AG08395 (cell line): ENCODE measurements at places on chromosomes 1 and 21.
A peak's percentile ranks its signal among the peaks of the same experiment; 100 is the strongest.

DNA sequence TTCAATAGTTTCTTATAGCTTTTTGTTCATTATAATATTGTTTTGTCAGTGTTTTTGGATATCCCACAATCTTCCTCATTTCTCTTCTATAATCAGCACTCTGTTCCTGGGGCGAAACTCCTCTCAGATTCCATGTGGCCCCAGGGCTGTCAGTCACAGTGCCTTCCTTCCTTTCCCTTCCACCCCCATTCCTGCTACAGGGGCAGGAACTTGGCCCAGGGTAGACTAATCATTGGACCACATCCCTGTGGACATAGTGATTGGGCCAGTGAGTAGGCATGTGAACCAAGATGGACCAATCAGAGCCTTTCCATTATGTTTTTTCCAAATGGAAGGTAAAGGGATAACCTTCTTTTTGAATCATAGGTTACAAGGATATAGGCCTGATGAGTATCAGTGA lies 78.3 kb downstream of the PGM1 start:
- DNase-seq = no peak

- peak; percentile 65 for DNase-seq
Measured at GRCh38 chr1:169003864-169004516, 102.5 kb upstream of the ATP1B1 start.

GRCh38 chr1:41704196-41704595 lies 214.5 kb downstream of the HIVEP3 start:
- no peak for DNase-seq

DNA sequence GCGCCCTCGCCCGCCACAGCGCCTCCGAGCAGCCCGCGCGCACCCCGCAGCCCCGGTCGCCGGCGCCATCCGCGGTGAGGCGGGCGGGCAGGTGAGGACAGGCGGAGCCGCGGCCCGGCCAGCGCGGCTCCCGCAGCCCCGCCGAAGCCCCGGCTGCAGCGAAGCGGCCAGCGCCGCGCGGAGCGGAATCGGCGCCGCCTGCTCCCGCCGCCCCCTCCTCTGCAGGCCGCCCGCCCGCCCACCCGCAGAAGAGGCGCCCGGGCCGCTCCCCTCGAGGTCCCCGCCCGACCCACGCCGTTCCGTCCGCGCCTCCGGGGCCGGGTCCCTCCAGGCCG lies 1.3 kb downstream of the PRDM16 start:
- no peak for DNase-seq

DNA sequence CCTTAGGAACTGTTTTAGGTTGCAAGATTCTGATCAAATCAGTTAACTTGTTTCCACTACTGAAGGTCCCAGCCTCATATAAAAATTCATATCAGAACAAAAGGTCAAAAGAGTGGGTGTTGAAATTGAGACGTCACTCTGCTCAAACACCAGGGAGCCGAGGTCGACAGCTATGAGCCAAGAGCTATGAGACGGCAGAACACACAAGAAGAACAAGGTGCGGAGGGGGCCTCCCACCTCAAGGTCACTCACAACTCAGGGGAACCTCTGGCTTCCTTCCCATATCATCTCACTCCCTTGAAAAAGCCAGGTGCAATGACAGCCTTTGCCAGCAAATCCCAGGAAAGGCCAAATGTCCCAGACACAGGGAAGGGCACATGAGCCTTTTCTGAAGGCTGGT lies 749 bp downstream of the SEC16B start:
- DNase-seq = no peak

DNA sequence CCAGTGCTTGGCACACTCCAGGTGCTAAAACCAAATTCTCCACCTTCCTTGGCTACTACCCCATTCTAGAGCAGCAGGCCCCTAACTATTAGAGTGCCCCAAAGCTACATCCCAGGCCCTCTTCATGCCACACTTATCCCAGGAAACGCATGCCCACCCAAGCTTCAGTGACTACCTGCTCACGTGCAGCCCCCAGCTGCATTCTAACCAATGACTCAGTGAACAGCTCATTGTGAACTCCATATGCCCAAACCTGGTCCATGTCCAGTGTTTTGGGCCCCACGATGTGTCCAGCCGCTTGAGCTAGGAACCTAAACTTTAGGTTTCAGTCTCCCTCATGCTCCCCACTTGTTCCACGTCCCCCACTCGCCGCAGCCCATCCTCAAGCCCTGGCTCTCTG lies 41.5 kb downstream of the NKAIN1 start:
- no peak for DNase-seq

GRCh38 chr1:34478515-34479076 lies 276.3 kb upstream of the GJB5 start:
- DNase-seq = no peak

GRCh38 chr1:51906306-51907078 lies 28.0 kb upstream of the NRDC start:
- DNase-seq = peak; percentile 43

GRCh38 chr1:183567584-183567983 lies 22.7 kb downstream of the NCF2 start:
- peak; percentile 36 for DNase-seq

DNA sequence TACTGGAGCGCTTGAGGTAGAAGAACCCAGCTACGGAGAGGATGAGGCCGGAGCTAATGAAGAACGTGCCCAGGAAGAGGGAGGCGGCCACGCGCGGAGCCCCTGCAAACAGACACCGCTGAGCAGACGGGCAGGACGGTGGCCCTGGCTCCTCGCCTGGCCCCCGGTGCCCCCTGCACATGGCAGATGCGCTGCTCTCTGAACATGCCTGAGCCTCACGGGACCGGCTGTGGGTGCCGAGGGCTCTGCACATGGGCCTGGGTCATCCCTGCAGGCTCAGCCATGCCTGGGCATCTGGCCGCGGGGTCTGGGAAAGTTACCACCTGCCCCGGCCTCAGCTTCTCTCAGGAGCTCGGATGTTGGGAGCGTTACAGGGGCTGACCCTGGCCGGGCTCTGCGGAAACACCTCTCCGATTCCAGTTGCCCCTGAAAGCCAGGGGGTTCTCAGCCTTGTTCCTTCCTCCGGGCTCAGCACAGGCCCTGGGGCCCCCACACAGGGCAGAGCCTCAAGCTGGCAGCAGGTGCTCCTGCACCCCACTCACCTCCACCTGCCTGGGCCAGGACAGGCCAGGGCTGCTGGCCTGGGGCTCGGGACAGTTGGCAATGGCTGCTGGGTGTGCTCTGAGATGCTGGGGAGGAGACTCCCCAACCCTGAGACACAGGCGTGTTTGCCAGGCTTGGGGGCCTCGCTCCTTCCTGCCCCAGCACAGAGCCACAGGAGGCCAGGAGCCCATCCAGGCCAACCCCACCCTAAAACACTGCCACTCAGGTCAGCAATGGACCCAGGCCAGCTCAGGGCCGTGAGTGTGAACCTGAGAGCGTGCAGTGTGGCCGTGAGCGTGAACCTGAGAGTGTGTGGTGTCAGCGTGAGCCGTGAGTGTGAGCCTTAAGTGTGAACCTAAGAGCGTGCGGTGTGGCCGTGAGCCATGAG lies 12.1 kb upstream of the RNF223 start:
- no peak for DNase-seq
